ENCODE measurements at places on chromosomes 2 and 18.

DNA sequence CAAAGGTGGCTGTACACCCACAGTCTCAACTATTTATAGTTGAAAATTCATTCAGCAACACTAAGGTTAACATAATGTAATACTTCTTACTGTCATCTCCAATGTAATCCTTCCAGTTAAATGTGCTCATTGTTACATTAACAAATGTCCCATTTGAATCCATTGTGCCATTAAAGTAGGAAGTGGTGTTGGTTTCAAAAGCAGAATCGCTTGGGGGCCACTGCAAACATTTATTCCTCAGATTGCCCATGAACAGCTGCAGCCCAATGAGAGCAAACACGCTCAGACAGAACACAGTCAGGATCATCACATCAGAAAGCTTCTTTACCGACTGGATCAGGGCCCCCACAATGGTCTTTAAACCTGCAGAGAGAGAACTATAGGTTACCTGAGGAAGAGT is 41.4 kb downstream of the SCN3A start:
- DNase-seq, result no peak

DNA sequence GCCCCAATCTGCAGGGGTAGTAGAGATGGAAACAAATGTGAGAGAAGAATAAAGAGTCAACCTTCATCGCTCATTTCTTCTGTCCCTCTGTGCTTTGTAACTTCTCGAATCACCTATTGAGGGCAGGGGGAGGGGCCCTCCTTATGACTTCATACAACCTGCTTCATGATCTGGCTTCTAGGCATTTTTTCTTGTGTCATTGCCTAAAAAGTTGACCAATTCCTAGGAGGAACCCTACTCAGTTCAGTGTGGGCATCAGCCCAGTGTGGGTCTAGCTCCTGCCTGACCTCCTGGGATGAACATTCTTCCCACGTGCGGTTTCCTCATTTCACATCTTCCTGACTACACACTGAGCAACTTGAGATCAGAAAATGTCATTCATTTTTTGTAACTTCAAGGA is 46.3 kb upstream of the CREB1 start:
- no peak for DNase-seq

DNA sequence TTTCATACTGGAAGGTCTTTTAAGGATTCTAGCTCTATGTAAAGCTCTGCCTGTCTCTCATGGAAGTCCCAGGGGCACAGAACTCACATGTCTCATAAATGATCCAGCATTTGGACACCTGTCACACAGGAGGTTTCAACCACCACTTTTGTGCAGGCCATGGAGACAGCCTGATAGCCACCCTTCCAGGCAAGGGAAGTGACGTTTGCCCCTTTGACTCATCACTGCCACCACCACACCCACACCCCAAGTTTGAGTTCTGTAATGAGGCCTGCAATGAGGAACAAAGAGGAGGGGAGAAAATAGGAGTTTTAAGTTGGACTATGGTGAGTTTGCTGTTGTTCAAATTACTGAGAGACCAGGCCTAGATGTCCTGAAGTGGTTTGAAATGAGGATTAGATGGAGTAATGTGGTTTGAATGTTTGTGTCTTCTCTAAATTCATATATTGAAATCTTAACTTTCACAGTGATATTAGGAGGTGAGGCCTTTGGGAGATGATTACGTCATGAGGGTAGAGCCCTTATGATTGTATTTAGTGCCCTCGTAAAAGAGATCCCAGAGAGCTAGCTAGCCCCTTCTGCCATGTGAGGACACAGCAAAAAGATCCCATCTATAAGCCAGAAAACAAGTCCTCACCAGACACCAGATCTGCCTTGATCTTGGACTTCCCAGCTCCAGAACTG is 175.3 kb upstream of the EPHA4 start:
- DNase-seq, result no peak

DNA sequence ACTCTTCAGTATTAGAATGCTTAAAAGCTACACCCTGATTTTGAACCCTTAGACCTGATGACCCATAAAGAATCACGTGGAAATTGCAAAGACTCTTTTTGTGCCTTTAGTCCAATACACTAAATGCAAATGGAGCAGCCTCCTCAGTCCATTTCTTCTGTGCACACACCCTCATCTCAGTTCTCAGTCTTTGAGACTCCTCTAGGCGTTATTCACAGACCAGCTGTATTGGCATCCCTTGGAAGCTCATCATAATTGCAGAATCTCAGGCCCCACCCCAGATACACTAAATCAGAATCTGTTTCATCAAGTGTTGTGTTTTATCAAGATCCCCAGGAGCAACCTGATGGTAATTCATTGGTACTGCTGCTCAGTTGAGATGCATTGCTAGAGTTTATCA is 335.0 kb upstream of the ATP5MC3 start:
- DNase-seq, result no peak

DNA sequence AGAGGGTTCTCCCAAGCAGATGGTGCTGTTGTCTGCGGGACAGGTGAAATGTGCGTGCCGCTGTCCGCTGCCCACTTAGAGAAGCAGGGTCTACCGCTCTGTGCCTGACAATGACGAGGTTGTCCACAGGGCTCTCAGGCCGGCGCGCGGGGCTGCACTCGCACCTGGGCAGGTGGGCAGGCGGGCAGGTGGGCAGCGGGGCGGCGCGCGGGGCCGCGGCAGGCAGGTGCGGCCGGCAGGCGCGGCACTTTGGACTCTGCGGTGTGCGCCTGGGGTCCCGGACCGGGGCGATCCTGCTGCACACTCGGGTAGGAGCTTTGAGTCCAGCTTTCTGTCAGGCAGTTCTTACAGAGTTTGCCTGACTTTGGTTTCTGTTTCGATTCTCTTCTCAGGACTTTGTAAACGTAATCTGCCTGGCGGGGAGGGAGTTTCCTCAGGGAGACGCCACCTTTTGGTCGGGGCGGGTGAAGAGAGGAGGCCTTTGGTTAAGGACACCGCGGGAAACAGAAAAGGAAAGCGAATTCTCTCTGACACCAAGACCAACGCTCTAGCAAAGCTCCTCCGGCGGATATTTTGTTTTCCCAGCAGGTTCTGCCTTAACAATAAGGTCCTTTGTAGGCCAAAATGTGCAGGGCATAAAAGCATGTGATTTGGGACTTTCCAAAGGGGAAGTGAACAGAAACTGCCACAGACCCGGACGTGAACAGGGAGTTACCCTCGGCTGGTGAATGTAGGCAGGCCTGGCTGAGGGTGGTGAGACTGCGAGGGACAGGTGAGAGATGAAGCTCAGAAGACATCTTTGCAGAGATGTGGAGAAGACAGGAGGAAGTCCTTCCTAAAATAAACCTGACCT is at the start of gene IFIH1:
IFIH1 (minus strand) TSS at position 357 of the 853 bp plus-strand sequence. CDS start 377 bp downstream, outside the sequence.
- peak; percentile 91 for DNase-seq

- DNase-seq, result no peak
Observed at GRCh38 chr18:519019-519879, 18.7 kb upstream of the COLEC12 start.

DNA sequence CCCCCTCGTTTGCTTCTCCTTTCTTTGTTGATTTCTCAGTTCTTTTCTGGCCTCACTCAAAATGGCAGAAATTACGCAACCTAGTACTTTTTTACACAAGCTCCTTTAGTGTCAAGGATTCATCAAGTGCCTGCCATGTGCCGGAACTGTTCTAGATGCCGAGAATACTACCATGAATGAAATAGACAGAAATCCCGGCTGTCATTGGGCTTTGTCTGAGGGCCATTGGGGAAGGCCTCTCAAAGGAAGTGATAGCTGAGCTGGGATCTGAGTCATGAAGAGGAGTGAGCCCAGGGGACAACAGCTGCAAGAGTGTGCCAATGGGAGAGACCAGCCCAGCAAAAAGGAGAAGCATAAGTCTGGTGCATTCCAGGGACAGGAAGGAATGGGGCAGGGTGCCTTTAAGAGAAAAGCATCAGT is 34.3 kb upstream of the PPP1CB start:
- peak; percentile 23 for DNase-seq

GRCh38 chr2:190947141-190947540 is 66.5 kb downstream of the GLS start:
- peak; percentile 23 for DNase-seq

- DNase-seq, result no peak
Observed at GRCh38 chr2:240993446-240994170, 4.8 kb upstream of the SNED1 start.

- no peak for DNase-seq
Observed at GRCh38 chr18:49380801-49381200, 79.6 kb downstream of the DYM start.

GRCh38 chr18:22691946-22692710 is 241.0 kb upstream of the RBBP8 start:
- DNase-seq, result no peak

DNA sequence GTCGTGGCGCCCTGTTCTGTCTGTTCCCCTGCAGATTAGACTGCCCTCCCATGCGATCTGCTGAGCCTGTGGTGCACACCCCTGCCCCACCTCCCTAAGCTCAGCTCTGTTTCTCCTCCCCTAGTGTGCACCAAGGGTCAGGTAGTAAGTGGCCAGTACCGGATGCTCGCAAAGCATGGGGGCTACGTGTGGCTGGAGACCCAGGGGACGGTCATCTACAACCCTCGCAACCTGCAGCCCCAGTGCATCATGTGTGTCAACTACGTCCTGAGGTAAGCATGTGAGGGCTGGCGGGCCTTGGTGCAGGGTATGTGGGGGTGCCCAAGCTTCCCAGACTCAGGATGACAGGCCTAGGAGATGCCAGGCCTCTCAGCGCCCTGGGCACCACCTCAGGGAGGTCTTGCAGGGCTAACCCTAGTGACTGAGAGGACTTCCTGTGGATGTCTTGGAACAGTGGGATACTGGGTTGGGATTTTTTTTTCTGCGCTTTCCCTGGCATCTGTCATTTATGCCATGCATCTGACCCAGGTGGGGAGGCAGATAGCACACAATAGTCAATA is 78.4 kb downstream of the EPAS1 start:
- DNase-seq, result no peak

- no peak for DNase-seq
Observed at GRCh38 chr18:8397034-8397433, 212.2 kb upstream of the RAB12 start.

DNA sequence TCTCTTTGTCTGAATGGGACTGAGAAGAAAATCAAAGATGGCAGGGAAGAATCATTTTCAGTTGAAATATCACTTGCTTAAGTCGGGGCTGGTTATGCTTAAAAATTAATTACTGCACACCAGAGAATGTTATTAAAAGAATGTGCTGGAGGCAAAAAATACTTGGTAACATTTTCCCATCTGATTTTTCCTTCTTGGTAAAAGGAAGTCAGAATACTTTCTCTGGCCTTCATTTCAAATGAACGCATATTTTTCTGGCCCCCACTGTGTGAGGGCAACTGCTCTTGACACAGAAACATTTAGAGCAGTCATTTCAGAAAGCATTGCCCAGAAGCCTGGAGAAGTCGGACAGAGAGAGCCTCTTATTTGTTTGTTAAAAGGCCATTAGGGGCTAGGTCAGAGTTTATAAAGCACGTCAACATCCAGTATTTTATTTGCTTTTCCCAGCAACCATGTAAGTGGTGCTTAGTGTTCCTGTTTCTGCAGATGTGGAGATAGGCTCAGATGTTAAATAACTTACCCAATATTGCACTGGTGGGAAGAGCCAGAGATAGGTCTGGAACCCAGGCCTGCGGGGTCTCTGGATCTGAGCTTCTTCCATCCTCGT is 32.9 kb upstream of the LYPD6B start:
- DNase-seq, result no peak

- DNase-seq, result peak; percentile 3
Observed at GRCh38 chr2:102848366-102848839, 86.6 kb downstream of the TMEM182 start.

- DNase-seq, result no peak
Observed at GRCh38 chr2:142112757-142113221, 18.0 kb downstream of the LRP1B start.

- DNase-seq, result no peak
Observed at GRCh38 chr18:79421275-79421857, 25.6 kb downstream of the NFATC1 start.

DNA sequence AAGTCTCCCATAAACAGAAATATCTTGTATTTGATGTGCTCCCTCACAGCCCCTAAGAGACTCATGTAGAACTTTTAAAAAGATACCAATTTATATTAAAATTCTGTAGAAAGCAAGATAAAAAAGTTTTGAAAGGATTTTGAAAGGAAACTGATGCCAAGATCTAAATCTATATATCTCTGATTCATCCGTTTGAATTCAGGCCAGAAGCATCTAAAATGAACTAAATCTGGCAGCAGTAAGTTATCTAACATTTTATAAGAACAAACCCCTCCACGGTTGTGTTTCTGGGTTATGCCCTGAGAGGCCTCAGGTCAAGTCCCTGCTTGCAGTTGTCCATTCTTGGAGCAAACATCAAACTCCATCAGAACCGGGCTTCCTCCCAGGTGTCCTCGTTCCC is 165.8 kb downstream of the FBXO15 start:
- no peak for DNase-seq

DNA sequence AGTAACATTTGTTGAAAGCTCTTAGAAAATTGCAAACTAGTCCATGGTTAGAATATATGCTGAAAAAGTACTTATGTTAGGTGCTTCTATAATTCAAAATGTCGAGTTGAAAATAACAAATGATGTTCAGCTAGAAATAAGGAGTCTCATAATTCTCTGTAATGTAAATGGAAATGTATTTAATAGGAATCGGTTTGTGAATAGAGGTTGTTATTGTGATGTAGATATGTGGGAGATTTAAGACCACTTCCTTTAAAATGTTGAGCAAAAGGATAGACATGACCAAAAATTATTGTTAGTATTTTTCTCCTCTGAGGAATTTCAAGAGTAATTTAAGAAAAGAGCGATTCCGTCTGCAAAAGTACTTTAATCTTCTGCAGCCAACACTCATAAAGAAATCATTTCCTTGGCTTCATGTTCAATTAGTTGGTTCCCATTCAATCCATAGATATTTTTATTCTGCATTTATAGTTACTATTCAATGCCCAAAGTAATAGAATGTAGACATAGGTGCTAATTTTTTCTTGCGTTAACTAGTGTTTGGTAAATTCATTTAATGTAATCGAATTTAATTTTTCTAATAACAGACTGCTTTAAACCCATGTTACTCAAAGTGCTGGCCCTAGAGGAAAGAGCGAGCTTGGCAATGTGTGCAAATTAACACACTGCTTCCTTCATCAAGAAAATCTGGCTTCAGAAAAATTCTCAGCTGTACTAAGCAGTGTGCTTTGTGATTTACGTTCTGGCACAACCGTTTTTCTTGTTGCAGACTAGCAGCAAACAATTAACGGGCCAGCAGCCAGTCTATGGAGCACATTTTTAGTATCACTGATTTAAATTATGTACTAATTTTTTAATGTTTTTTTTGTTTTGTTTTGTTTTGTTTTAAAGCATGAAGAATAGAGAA is 32.2 kb downstream of the FN1 start:
- DNase-seq, result no peak
